ENCODE measurements at places on chromosomes 6 and 20.
A peak's percentile ranks its signal among the peaks of the same experiment; 100 is the strongest.

- no peak for DNase-seq
These were observed 49.4 kb downstream of the IYD start for GRCh38 chr6:150417899-150418826.

GRCh38 chr6:136716917-136717715 is 75.2 kb downstream of the MAP3K5 start:
- no peak for DNase-seq

GRCh38 chr6:6007366-6008088 is 802 bp upstream of the NRN1 start:
- no peak for DNase-seq

GRCh38 chr6:26103770-26104456 is 16.7 kb downstream of the HFE start:
- DNase-seq, result peak; percentile 83

GRCh38 chr6:30926644-30927043 is 5.3 kb downstream of the SFTA2 start:
- no peak for DNase-seq

DNA sequence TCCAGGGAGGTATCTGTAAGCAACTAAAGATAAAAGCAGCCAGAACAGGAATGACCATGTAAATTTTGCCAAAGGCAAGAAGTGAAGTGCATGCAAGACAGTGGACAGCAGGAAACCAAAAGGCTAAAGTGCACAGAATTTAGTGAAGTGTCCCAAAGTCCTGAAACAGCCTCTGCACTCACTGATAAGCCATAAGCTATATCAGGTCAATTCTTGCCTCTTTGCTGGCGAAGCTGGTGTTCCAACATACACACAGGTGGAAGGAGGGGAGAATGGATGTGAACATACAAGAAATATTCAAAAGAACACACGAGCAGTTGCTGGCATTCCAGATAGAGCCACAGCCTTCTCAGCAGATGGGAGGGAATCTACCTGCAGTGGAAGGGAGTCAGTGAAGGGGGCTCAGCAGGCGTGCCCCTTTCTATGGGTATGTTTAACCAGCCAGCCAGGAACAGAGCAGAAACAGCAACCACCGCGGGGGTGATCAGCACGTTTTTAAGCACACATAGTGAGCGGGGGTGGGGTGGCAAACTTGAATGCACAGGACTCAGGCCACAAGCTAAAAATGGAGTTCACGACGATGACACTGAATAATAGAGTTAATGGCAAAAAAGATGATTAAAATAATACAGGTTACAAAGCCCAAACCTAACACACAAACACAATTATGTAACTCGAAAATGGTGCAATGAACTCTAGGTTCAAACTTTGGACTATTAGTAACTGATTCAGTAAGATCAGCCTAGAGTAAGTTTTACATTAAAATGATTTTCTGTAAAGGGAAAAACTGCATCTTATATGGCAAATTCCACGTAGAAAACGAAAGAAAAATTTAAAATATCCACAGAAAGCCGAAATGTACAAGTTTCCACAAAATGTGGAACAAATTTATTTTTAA is 1.2 kb downstream of the ECI2 start:
- DNase-seq, result peak; percentile 61

DNA sequence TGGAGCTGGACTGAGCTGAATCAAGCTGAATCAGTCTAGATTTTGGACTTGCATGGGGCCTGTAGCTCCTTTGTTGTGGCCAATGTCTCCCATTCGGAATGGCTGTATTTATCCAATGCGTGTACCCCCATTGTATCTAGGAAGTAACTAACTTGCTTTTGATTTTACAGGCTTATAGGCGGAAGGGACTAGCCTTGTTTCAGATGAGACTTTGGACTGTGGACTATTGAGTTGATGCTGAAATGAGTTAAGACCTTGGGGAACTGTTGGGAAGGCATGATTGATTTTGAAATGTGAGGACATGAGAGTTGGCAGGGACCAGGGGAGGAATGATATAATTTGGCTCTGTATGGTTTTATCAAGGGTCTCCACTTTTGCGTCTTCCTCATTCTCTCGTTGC is 3.0 kb upstream of the TMEM170B start:
- no peak for DNase-seq

DNA sequence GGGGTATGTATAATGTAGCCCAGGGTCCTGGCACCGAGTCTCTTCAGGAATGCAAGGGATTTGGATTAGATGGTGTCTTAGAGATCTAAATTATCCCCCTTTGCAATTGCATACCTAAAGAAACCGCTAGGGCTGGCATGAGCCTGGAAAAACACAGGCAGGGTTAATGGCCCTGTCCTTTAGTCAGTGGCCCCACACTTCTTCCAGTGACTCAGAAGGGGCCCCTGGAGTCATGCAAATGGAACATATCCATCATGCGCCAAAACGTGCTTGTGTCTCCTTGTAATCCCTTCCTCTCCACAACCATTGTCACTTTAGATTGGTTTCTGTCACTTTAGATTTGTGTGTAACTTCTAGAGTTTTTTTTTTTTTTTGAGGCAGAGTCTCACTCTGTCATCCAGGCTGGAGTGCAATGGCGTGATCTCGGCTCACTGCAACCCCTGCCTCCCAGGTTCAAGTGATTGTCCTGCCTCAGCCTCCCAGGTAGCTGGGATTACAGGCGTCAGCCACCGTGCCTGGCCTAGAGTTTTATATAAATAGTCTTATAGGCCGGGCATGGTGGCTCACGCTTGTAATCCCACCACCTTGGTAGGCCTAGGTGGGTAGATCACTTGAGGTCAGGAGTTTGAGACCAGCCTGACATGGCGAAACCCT is 8.7 kb upstream of the MYBL2 start:
- no peak for DNase-seq

- DNase-seq, result no peak
These were observed 180.4 kb downstream of the ADGRG6 start for GRCh38 chr6:142482249-142482648.

GRCh38 chr6:110341067-110341466 is 17.1 kb downstream of the METTL24 start:
- DNase-seq, result no peak

DNA sequence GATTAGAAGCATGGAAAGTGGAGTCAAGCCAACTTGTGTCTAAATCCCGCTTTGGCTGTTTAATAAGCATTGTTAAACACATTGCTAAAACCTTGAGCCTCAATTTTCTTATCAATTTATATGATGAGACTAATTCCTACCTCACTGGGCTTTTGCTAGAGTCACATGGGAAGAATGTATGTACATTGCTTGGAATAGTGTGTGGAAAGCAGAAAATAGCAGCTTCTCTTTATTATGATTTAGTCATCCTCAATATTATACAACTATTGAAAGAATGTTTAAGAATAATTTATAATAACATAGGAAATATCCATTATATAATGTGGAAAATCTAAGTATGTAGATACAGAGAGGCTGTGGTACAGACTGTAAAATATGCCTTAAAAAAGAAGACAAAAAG is 313.0 kb upstream of the CDYL start:
- no peak for DNase-seq

- no peak for DNase-seq
These were observed 107.0 kb downstream of the OLIG3 start for GRCh38 chr6:137387096-137387764.

GRCh38 chr6:144548536-144548935 is 263.4 kb downstream of the UTRN start:
- no peak for DNase-seq

DNA sequence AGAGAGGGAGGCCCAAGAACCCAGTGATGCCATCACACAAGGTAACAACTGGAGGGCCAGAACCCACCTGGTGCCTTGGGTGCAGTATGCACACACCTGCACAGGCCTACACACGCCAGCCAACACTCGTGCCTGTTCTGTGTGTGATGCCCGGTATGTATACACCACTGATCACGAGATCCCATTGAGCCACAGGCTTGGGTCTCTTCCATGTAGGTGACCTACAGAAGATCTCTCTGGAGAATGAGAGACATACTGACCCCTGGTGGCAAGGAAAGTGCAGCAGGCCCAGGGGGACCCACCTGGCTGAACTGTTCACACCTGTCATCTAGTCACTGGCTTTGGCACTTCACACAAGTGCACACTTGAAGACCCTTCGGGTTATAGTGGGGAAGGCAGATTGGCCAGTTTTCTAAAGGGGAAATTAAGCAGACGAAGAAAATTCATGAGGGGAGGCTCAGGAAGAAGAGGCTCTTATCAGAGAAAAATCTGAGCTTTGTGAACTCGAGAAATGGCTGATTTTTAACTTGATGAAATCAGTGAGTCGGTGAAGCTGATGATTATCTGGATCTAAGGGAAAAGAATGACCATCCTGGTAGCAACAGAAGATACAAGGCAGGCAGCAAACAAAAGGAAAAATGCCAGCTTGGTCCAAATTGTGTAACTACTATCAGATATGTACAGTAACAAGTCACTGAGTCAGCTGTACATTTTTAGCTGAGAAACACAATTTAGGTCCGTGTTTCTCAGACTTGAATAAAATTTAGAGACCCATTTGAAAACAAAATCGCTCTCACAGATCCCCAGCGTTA is 69.1 kb upstream of the PBOV1 start:
- DNase-seq, result peak; percentile 81

DNA sequence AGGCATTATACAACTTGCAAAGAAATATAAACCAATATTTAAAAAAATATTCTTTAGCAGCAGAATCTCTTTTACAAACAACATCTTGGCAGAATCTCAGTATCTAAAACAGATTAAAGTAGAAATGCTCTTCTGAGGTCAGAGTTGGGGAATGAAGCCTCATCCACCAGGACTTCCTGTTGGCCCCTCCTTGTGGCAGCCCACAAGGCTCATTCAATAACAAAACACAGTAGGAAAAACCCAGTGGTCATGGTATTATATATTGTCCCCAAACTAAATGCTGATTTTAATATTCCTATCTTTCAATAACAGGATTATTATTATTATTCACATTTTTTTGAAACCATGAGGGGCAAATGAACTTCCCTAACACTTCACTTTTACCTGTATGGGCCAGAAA is 368.6 kb downstream of the BTBD9 start:
- DNase-seq, result no peak

- DNase-seq, result no peak
These were observed 20.3 kb upstream of the MAPK13 start for GRCh38 chr6:36110050-36110449.

DNA sequence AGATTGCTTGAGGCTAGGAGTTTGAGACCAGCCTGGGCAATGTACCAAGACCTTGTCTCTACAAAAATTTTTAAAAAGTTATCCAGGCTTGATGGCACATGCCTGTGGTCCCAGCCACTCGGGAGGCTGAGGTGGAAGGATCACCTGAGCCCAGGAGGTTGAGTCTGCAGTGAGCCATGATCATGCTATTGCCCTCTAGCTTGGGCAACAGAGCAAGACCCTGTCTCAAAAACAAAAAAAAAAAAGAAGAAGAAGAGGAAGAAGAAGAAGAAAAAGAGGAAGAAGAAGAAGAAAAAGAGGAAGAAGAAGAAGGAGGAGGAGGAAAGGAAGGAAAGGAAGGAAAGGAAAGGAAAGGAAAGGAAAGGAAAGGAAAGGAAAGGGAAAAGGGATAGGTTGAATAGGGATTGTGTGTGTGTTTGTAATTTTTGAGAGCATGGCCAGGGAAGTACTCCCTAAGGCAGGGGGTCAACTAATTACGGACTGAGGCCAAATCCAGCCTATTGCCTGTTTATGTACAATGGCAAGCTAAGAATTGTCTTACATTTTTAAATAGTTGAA is 43.0 kb upstream of the ZNF217 start:
- no peak for DNase-seq

- DNase-seq, result no peak
These were observed 42.8 kb downstream of the HLA-DPB1 start for GRCh38 chr6:33118525-33119123.

- DNase-seq, result no peak
These were observed 35.6 kb upstream of the PNRC1 start for GRCh38 chr6:89045011-89045387.

DNA sequence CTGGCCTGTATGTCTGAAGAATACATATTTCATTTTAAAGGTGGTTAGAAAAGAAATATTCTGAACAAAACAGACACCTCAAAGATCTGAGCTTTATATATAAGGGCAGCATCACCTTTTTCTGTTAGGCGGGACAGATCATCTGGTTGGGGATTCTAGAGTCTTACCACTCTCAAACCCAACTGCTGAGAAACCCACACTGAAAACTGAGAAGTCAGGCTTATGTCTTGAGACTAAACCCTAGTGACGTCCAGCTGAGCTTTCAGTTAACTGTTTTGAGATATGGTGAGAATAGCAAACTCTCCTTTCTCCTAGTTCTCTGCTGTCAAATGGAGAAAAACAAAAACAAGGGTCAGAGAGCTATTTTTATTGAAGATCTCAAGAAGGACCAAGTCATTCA is 63.7 kb upstream of the CCN6 start:
- DNase-seq, result no peak

GRCh38 chr6:43076464-43077332 is 584 bp downstream of the PTK7 start:
- no peak for DNase-seq

GRCh38 chr20:59585714-59586409 is 18.5 kb upstream of the PHACTR3 start:
- no peak for DNase-seq

GRCh38 chr20:59923514-59923913 is 9.9 kb downstream of the SYCP2 start:
- no peak for DNase-seq

- DNase-seq, result no peak
These were observed 27.4 kb upstream of the CAP2 start for GRCh38 chr6:17365961-17366360.

GRCh38 chr6:148608199-148608951 is 138.5 kb upstream of the UST start:
- DNase-seq, result no peak

- no peak for DNase-seq
These were observed 45.7 kb downstream of the ILRUN start for GRCh38 chr6:34650823-34651222.

DNA sequence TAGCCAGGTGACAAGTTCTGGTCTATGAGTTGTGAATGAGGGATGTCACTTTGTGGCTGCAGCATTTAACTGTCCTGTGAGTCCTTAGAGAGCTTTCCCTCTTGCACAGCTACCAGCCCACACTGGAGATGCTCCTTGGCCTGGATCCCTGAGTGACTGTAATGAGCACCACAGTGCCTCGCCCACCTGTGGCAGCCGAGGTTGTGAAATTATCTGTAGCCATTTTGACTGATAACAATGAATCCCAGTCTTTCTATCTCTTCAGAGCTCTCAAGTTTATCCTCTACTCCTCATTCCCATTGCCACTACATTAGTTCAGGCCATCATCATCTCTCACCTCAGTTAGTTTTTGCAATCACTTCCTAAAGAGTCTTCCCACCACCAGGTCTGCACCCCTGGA is 41.3 kb upstream of the BEND3 start:
- no peak for DNase-seq

GRCh38 chr6:128532136-128532535 is 11.7 kb upstream of the PTPRK start:
- no peak for DNase-seq

- no peak for DNase-seq
These were observed 35.2 kb upstream of the HLA-G start for GRCh38 chr6:29792123-29793035.

DNA sequence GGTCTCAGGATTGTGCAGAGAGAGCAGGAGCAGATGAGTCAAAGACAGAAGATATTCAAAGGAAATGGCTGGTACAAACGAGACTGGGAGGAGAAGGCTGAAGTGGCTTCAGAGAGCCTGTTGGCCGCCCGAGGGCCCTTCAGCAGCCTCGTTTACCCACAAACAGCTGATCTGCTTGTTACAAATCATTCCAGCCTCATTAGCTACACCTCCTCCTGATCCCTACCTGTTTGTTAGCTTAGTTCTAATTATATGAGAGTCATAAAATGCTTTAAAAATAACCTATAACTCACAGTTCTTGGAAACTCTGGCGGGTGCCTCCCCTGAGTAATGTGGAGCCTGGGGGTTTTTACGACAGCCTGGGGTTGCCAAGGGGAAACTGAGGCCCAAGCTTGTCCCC is 12.6 kb downstream of the GLP1R start:
- DNase-seq, result no peak
